ENCODE measurements at places on chromosomes 13 and 19.

DNA sequence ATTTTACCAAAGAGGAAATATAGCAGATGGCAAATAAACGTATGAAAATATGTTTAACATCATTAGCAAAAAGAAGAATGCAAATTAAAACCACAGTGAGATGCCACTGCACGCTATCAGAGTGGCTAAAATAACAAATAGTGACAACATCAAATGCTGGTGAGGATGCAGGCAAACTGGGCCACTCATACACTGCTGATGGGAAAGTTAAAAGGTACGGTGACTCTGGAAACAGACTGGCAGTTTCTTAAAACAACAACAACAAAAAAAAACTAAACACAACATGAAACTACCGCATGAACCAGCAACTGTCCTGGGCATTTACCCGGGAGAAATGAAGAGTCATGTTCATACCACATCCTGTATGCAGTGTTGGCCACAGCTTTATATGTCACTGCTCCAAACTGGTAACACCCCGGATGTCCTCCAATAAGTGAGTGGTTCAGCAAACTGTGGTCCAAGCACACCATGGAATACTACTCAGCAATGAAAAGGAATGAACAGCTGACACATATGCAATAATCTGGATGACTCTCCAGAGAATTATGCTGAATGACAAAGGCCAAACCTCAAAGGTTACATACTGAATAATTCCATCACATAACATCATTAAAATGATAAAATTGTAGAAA is 22.3 kb downstream of the EPS15L1 start:
- no peak for DNase-seq

DNA sequence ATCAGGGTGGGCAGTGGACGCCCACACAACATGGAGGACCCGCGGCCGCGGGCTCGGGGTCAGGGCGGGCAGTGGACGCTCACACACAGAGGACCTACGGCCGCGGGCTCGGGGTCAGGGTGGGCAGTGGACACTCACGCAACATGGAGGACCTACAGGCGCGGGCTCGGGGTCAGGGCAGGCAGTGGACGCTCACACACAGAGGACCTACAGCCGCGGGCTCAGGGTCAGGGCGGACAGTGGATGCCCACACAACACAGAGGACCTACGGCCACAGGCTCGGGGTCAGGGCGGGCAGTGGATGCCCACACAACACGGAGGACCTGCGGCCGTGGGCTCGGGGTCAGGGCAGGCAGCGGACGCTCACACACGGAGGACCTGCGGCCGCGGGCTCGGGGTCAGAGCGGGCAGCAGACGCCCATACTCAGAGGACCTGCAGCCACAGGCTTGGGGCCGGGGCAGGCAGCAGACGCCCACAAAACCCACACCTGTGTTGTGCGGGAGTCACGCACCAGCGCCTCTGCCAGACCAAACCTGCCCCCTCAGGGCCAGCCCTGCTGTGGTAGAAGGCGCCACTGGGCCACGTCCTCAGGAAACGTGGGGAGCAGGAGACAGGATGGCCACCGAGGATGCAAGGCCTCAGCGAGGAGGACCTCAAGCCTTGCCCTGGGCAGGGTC is 27.6 kb upstream of the C13orf46 start:
- no peak for DNase-seq

- DNase-seq = no peak
Measured at GRCh38 chr13:108560093-108560492, 69.3 kb upstream of the MYO16 start.

DNA sequence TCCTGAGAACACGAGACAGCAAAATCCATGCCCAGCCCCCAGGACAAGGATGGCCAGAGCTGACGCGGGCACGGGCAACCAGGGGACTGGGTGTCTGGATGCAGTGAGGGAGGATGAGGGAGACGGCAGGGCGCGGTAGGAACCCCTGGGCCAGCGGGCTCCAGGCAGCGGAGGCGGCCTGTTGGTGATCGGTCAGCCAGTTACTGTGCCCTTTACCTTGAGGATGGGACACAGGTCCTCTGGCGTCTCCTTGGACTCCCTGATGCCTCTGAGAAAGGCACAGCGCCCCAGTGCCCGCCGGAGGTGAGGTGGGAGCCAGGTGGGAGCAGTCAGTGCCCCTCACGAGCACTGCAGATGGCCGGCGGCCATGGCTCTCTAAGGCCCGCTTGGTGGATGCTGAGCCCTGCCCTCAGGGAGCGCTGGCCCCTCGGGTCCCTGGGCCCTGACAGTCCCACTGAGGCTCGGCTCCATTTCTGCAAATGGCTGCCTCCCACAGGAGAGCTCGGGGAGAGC is 31.2 kb downstream of the C13orf46 start:
- DNase-seq = no peak

- DNase-seq = no peak
Measured at GRCh38 chr13:54750521-54750920, 1721.9 kb downstream of the OLFM4 start.

GRCh38 chr13:25915840-25916518 is 135.8 kb downstream of the SHISA2 start:
- DNase-seq = no peak

Data from fibroblast of the conjunctiva (primary cell).